ENCODE measurements at places on chromosomes 6 and 20.

DNA sequence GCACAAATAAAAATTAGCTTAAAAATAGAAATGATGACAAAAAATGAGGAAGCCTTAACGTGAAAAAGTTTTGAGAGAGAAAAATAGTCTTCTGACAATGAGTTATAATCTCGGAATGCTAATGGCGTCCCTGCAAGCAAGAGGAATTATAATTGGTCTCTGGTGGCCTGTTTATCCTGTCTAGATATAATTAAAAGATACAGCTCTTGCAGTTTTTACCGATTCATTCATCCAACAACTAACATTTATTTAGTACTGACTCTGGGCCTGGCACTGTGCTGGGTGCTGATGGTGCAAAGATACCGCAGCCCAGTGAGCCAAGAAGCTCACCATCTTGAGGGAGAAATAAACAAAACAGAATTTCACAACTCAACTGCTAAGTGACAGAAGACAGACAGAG, 31.6 kb upstream of the ANKRD60 start:
- peak; percentile 28 for DNase-seq

DNA sequence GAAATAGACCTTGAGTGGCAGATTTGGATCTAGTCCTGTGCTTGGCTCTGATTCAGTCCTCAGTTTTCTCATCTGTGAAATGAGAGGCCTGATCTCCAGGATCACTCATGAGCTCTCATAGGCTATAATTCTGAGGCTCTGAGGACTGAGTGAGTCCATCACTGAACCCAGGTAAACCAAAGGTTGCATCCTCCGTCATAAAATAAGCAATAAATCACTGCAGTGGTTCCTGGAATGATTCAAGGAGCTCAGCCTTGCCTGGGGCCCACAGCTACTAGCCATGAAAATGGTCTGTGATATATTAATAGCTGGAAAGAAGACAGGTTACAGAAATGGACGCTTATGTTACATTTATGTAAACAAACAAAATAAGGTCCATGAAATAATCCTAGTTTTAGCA, 124.8 kb downstream of the MAP3K7 start:
- no peak for DNase-seq

DNA sequence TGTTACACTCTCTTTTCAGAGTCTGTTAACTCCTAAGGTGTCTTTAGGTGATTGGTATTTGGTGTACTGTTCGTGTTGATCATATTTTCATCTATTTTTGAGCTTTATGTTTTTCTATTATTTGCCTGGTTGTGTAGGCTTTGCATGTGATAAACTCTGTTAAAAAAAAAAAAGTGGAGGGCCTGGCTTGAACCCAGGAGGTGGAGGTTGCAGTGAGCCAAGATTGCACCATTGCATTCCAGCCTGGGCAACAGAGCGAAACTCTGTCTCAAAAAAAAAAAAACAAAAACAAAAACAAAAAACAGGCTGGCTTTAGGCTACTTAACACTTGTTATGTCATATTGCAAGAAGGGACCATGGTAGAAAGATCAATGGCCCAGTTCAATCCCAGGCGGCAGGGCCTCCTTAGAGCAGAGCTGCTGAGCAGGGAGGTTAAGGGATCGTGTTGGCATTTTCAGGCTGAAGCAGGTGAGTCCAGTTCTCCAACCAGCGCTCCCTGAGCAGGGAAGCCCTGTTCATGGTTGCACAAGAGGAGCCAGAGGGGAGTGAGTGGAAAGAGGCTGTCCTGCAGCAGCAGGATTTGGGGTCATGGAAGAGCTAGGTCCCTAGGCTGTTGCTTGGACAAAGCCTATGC, 8.5 kb downstream of the PYGB start:
- peak; percentile 50 for DNase-seq

GRCh38 chr6:109344226-109344625, 38.0 kb downstream of the CD164 start:
- no peak for DNase-seq

DNA sequence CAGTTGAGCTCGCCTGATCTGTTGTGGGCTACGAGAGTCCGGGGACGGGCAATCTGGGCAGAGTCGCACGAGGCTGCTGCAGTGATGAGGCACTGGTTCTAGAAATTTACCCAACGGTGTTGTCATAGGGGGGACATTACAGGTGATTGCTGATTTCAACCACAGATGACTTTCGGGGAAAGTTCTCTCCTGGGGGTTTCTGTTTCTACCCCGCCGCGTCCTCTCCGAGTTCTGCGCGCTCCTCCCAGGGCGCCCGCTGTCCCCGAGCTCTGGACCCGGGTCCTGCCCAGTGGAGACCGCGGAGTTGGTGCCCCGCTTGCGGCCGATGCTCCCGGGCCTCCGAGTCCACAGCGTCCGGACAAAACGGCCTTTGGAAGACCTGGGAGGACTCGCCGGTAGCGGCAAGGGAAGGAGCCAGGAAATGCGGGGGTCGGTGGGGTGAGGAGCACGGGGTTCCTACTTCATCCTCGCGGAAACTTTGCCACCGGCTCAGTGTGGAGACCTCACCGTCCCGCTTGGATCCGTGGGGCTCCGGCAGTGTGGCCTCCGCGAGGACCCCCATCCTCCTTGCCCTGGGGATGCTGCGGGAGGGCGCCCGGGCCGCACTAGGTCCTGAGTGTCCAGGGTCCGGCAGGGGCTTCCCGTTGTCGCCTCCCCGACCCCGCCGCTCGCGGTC, 12.3 kb upstream of the RAET1L start:
- no peak for DNase-seq

- no peak for DNase-seq
These were observed 673 bp downstream of the CST7 start for GRCh38 chr20:24949756-24950127.

DNA sequence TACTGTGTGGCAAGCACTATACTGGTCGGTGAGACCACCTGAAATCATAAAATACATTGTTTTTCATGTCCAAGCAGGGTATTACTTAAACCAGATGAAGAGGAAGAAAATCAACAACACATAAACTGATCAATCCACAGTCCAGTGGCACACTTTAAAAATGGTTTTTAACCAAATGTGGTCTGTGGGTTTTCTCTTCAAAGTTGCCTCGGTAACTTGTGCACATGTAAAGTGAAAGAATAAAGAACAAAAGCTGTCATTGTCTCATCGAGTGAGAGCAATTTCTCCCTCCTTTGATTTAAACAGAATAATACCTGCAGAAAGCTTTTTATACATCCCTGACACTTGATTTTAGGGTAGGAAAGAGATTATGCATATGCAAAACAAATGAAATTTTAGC, 3.7 kb downstream of the FLRT3 start:
- DNase-seq = no peak
